ENCODE measurements at places on chromosomes 3 and 15.

DNA sequence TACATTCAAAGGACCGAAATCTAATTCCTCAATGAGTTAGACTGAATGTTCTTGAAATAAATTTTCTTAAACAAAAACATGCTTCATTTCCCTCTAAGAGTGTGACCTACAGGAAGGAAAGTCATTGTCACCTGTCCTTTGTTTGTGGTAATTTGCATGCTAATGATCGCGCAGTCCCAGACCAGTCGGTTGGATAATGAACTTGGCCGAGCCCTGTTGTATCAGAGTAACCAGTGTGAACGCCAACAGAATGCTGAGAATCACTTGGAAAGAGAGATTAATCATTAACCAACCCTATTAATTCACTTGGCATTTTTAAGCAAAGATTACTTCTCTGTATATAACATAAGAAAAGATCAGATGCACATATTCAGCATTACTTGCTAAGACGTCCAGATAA, 8.1 kb upstream of the ARNT2 start:
- DNase-seq = no peak

GRCh38 chr15:39154227-39154638, 426.6 kb upstream of the THBS1 start:
- DNase-seq = no peak

DNA sequence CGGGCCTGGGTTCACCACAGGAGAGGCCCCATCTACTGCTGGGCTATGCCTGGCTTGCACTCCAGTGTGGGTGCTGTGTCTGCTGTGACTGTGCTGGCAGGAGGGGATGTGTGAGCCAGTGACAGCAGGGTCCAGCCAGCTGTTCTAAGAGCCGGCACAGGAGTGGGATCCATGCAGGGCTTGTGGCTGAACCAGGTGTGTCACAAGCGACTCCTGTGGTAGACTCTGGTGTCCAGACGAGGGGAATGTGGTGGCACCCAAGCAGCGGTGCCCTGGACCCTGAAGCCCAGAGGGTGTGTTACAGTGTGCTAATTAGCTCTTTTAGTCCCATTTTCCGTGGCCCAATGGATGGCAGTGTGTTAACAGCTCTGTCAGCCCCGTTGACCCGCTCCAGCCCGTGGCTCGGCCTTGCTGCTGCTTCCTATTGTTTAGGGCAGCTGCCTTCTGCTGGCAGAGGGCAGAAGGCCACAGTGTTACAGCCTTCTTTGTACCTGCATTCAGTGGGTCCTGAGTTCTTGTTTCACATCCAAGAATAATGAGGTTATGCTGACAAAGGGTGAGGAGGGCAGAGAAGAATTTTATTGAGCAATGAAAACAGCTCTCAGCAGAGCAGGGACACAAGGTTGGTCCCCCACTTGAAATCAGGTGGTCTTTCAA, 78.5 kb upstream of the RNU6-1 start:
- no peak for DNase-seq

- no peak for DNase-seq
Measured at GRCh38 chr3:48039487-48040190, 23.4 kb upstream of the MAP4 start.

All from activated CD4-positive, alpha-beta memory T cell treated with anti-CD3 and anti-CD28 coated beads for 36 hours (primary cell).